ENCODE measurements at places on chromosomes 2 and 18. TPM values are rescaled to one million over a fixed set of nuclear protein-coding genes. Genes with fewer than 3 reads are reported as not detected.

Gene ALPI
- not detected for total RNA-seq

Gene BOLL
- total RNA-seq, result not detected

Gene MC4R
- total RNA-seq, result not detected

Gene NEB
- 136 TPM for total RNA-seq

Gene GALNT14
- 0.15 TPM for total RNA-seq

DNA sequence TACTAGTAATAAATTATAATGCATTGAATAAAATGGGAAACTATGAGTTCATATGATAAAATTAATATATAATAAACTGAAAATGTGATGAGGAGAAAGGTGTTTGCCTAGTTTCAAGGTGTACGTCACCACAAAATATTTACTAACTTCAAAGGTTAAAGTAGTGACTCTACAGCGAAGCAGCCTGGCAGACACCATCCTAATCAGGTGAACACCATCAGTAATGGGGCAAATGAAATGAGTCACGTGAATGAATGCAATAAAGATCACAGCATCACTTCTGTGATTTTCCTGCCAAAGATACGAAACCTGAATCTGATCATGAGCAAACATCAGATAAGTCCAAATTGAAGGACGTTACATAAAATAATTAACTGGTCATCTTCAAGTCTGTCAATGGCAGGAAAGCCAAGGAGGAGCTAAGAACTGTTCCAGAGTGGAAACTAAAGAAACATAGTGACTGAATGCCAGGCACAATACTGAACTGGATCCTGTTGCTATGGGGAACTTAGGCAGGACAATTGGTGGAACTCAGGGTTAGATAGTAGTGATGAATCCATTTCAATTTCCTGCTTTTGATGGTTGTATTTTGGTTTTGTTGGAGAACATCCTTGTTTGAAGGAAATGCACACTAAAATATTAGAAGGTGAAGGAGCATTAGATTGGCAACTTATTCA is 12.1 kb upstream of the NOSTRIN start:
- H3K27ac ChIP-seq, result no peak overlapping the region

DNA sequence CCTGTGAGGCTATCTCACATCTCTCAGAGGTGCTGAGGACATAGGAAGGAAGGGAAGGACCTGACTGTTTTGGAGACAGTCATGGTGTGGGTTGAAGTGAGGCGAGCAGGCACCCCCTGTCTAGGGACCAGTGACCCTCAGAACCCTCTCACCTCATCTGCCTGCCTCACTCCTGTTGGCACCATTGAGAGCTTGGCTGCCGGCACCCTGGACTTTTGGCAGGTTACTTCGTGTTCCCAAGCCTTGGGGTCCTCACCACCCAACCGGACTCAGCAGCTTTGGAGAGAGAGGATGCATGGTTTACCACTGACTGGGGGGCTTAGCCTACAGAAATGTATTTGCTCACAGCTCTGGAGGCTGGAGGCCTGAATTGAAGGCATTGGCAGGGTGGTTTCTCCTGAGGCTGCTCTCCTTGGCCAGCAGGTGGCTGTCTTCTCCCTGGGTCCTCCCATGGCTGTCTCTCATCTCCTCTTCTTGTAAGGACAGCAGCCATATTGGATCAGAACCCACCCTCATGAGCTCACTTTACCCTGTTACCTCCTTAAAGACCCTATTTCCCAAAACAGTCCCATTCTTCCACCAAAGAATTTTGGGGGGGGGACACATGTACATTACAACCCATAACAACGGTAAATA is 142.0 kb downstream of the TSN start:
- no peak overlapping the region for H3K27ac ChIP-seq
- no peaks in the 10 kb centered on the region for H3K36me3 ChIP-seq

DNA sequence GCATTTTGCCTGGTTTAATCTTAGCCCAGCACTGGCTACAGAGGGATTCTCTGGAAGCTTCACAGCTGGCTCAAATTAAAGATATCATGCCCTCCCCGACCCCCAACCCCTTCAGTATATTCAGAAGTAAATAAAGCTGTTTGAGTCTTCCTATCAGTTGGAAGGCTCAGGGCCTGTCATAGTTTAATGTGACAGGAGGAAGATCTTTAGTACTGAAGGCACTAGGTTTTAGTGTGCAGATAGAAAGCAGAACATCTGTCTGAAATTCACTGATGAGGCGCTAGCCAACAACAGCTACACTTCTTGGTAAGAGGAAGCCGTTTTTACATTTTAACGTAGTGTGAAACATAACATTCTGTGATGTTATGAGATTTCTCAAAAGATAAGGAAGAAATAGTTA is 969.1 kb upstream of the CDH2 start:
- no peak overlapping the region for H3K27ac ChIP-seq
- H3K36me3 ChIP-seq, result no peaks in the 10 kb centered on the region
- H3K27me3 ChIP-seq, result no peaks in the 10 kb centered on the region
- no peaks in the 10 kb centered on the region for H3K4me1 ChIP-seq

DNA sequence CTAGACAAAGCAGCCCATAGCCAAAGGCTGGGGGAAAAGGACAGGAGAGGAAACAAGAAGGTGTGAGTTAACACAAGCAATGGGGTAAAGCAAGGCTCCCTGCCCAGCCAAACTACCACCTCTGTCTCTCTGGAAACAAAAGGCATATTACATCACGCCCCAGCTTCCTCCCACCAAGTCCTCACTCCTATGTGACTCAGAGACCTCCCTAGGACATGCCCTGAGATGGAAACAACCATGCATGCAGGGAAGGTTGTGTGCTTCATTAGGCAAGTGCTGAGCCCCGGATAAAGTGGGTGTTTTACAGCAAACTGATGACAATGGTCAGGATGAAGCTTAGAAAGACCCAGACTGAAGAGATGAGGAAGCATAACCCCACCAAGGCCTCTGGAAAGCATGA is 9.0 kb upstream of the ATRAID start:
- no peaks in the 10 kb centered on the region for H3K4me1 ChIP-seq
- no peak overlapping the region for H3K4me3 ChIP-seq
- no peak for DNase-seq
- H3K27ac ChIP-seq, result no peak overlapping the region
- no peaks in the 10 kb centered on the region for H3K27me3 ChIP-seq

DNA sequence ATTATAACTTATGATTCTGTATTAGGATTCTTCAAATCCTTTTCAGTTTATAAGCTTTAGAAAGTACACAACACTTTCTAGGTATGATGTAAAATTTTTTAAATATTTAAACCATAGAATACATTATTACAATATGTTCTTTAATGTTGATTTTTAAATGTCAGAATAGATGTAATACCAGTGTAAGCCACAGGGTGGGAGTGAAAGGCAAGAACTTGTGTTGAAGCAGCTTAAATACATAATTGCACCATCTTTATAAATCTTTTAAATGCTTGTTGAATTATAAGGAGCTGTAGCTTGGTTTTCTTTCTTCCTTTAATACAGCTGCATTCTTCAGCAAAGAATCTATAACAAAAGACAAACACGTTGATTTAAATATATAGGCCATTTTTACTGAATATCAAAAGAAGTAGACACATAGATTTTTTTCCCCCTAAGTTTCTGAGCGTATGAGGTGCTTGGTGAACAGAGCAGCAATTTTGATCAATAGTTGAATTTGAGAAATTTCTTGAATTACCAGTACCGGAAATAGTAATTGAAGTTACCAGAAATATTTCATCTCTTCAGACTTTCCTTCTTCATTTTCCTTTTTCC is 63.0 kb downstream of the TANK start:
- peaks cover 20% of the 10 kb centered on the region for H3K36me3 ChIP-seq
- H3K4me3 ChIP-seq, result no peak overlapping the region
- DNase-seq, result no peak
- H3K27me3 ChIP-seq, result no peaks in the 10 kb centered on the region

GRCh38 chr18:5868218-5868854 is 27.0 kb downstream of the TMEM200C start:
- no peak overlapping the region for H3K27ac ChIP-seq
- no peak overlapping the region for H3K4me3 ChIP-seq
- H3K4me1 ChIP-seq, result no peaks in the 10 kb centered on the region
- peak; percentile 64 for DNase-seq
- H3K27me3 ChIP-seq, result no peaks in the 10 kb centered on the region

DNA sequence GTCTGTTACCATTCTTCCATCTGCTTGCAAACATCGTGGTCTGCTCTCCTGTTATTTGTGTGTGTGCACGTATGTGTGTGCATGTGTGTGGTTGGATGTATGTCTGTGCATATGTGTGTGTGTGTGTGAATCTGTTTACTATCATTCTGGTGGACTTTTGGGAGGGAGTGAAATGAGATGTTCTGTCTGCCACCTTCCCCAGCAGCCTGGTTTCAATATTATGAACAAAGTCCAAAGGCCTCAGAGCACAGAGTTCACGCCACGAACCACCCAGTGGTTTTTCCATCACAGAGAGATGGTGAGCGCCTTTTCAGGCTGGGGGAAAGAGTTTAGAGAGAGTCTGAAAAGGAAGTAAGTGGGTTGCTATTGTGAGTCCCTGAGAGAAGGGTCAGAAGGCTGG is 67.1 kb upstream of the YWHAQ start:
- H3K4me3 ChIP-seq, result no peak overlapping the region
- no peaks in the 10 kb centered on the region for H3K27me3 ChIP-seq
- no peak overlapping the region for H3K27ac ChIP-seq
- H3K36me3 ChIP-seq, result no peaks in the 10 kb centered on the region
- peaks cover 15% of the 10 kb centered on the region for H3K4me1 ChIP-seq

DNA sequence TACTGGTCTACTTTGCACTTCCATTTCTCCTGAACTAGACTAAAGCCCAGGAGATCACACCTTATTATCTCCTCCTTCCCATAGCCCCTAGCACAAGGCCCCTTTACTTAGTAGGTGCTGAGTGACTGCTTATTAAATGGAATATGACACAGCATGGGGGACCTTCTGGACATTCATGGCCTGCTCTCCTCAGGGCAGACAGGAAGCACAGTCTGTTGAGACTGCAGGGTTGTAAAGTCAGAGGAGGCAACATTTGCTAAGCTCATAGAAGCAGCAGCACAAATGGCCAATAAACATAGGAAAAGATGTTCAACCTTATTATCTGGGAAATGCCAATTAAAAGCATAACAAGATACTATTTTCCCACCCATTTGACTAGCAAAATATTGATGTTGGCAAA is 75.3 kb downstream of the DNMT3A start:
- no peaks in the 10 kb centered on the region for H3K27me3 ChIP-seq
- peaks cover 3% of the 10 kb centered on the region for H3K4me1 ChIP-seq
- H3K4me3 ChIP-seq, result no peak overlapping the region
- no peak overlapping the region for H3K27ac ChIP-seq

DNA sequence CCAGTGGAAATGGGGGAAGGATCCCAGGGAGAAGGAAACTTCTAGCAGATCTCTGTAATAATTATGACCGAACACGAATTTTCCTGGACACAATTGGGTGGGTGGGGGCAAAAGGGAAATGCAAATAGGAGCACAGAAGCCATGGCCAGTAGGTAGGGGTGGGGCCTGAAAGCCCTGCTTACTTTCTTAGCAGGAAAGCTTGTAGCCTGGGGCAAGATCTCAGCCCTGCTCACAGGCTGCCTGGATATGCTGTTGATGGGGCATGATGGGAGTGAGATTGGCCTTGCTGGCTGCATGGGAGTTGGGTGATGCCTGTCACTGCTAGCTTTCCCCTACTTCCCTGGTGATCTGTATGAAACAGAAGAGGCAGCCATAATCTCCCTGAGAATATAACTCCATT is 45.9 kb upstream of the SPOPL start:
- no peaks in the 10 kb centered on the region for H3K27me3 ChIP-seq
- H3K27ac ChIP-seq, result no peak overlapping the region
- no peaks in the 10 kb centered on the region for H3K36me3 ChIP-seq
- DNase-seq, result no peak

- no peaks in the 10 kb centered on the region for H3K4me1 ChIP-seq
- no peak overlapping the region for H3K4me3 ChIP-seq
- DNase-seq, result no peak
- H3K27me3 ChIP-seq, result no peaks in the 10 kb centered on the region
- no peaks in the 10 kb centered on the region for H3K36me3 ChIP-seq
Observed at GRCh38 chr2:242036653-242036950, 167.1 kb downstream of the RTP5 start.

DNA sequence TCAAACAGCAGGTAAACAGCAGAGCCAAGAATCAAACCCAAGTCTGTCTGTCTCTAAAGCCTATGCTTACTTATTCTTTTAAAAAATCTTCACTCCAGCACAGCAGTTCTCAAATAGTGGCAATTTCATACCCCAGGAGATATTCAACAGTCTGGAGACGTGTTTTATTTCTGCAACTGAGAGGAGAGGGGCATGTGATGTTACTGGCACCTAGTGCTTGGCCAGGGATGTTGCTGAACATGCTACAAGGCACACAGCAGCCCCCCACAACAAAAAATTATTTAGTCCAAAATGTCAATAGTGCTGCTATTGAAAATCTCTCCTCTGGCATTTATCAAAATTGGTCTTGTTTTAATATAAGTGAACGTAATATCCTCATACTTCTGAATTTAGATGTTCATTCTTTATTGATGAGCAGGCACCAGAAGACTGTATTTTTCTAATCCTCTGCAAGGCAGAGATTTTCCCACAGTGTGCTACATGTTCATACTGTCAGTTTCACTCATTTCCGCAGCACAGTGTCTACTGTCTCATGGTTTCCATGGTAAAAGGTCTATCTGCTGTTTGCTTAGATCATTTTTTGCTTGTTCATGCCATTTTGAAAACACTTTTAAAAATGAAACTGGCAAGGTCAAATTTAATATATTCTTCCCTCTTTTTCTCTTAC is 90.5 kb downstream of the LRATD1 start:
- H3K27me3 ChIP-seq, result no peaks in the 10 kb centered on the region
- no peak for DNase-seq
- no peak overlapping the region for H3K4me3 ChIP-seq
- no peak overlapping the region for H3K27ac ChIP-seq
- H3K36me3 ChIP-seq, result no peaks in the 10 kb centered on the region
- no peaks in the 10 kb centered on the region for H3K4me1 ChIP-seq

GRCh38 chr2:29627279-29627711 is 294.1 kb downstream of the ALK start:
- H3K27me3 ChIP-seq, result no peaks in the 10 kb centered on the region
- no peaks in the 10 kb centered on the region for H3K36me3 ChIP-seq
- H3K4me3 ChIP-seq, result no peak overlapping the region
- no peak for DNase-seq
- no peaks in the 10 kb centered on the region for H3K4me1 ChIP-seq
- no peak overlapping the region for H3K27ac ChIP-seq

Measured in right atrium auricular region (tissue), 2 donors.